ENCODE measurements at places on chromosomes 7 and 10.
A peak's percentile ranks its signal among the peaks of the same experiment; 100 is the strongest.

GRCh38 chr10:66192162-66192831, 733.5 kb upstream of the LRRTM3 start:
- no peaks in the 10 kb centered on the region for H3K4me1 ChIP-seq
- H3K36me3 ChIP-seq = no peaks in the 10 kb centered on the region
- no peak overlapping the region for H3K4me3 ChIP-seq
- H3K27ac ChIP-seq = no peak overlapping the region
- no peaks in the 10 kb centered on the region for H3K27me3 ChIP-seq

DNA sequence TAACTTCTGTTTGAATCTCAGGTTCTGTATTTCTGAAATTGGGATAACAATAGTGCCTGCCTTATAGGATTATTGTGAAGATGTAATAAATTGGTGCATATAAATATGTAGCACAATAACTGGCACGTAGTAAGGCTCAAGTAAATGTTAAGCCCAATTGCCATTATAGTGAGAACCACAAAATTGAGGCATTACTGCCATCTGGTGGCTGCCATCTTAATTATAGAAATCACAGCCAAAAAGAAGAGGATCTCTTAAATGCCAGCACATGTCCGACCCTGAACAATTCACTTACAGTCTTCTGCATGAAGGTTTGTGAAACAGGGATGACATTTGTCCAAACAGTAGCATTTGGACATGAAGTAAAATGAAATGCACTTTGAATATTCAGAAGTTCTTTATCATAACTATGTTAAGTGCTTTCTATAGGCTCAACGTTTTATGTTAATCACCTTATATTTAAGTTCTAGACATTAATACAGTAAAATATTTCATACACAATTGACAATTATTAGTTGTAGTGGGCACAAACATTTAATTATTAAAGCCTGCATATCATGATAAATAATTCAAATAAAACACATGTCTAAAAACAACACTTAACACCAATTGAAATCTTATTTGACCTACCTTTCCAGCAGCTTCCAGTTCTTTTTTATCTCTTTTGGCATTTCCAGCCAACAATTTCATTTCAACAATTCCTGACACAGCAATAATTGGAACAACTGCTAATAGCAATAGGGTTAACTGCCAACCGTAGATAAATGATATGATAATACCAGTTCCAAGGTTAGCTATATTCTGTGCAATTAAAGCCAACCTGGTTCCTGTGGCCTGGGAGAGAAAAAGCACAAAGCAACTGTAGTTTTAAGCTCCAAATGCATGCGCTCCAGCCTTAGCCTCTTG, 58.5 kb downstream of the ABCB4 start:
- no peaks in the 10 kb centered on the region for H3K27me3 ChIP-seq
- H3K36me3 ChIP-seq = peaks cover 28% of the 10 kb centered on the region
- peaks cover 16% of the 10 kb centered on the region for H3K4me1 ChIP-seq
- H3K27ac ChIP-seq = no peak overlapping the region
- no peak overlapping the region for H3K4me3 ChIP-seq

GRCh38 chr7:72441791-72442190, 29.7 kb upstream of the CALN1 start:
- H3K27me3 ChIP-seq = peaks cover 3% of the 10 kb centered on the region
- no peaks in the 10 kb centered on the region for H3K36me3 ChIP-seq
- DNase-seq = no peak
- no peak overlapping the region for H3K27ac ChIP-seq
- no peaks in the 10 kb centered on the region for H3K4me1 ChIP-seq

GRCh38 chr10:30782157-30782536, 152.6 kb upstream of the LYZL2 start:
- H3K4me3 ChIP-seq = no peak overlapping the region
- no peak for DNase-seq
- no peaks in the 10 kb centered on the region for H3K27me3 ChIP-seq
- H3K36me3 ChIP-seq = no peaks in the 10 kb centered on the region
- H3K4me1 ChIP-seq = peaks cover 20% of the 10 kb centered on the region

DNA sequence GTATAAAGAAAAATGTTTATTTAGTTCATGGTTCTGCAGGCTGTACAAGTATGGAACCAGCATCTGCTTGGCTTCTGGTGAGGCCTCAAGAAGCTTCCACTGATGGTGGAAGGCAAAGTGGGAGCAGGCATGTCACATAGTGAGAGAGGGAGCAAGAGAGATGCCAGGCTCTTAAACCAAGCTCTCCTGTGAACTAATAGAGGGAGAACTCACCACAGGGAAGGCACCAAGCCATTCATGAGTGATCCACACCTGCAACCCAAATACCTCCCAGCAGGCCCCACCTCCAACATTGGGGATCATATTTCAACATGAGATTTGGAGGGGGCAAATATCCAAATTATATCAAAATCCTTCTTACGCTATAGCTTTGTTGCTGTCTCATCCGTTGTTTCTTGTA, 113.1 kb downstream of the CPED1 start:
- H3K4me1 ChIP-seq = peaks cover 15% of the 10 kb centered on the region
- H3K4me3 ChIP-seq = no peak overlapping the region
- DNase-seq = no peak

DNA sequence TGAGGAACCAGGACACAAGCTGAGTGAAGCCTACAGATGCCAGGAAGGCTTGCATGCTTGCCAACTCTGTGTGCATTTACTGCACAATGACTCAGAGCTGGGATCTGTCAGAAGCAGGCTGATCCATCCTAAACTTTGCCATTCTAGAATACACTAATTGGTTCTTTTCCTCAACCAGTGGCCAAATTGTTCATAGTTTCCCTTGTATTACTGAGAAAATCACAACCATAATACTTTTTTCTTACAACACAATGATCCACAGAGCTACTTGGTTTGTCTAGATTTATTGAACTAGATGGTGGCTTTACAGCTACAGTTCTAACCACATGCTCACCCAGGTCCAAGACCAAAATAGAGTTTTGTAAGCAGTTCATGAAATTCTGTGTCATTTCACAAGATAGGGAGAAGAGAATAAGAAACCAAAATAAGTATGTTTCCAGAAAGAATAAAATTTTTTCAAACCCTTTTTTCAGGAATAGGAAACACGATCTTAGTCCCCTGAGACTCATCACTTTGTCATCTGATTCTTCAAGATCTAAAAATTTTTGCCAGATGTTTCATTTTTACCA, 21.0 kb upstream of the LRRC17 start:
- DNase-seq = peak; percentile 55
- no peaks in the 10 kb centered on the region for H3K36me3 ChIP-seq
- no peak overlapping the region for H3K27ac ChIP-seq
- peaks cover 8% of the 10 kb centered on the region for H3K4me1 ChIP-seq
- no peaks in the 10 kb centered on the region for H3K27me3 ChIP-seq

- H3K27ac ChIP-seq = no peak overlapping the region
- H3K36me3 ChIP-seq = no peaks in the 10 kb centered on the region
- H3K4me1 ChIP-seq = no peaks in the 10 kb centered on the region
- no peak for DNase-seq
- H3K4me3 ChIP-seq = no peak overlapping the region
- no peaks in the 10 kb centered on the region for H3K27me3 ChIP-seq
Measured at GRCh38 chr10:58254644-58255043, 13.1 kb downstream of the IPMK start.
